ENCODE measurements at places on chromosomes 7 and 10.

DNA sequence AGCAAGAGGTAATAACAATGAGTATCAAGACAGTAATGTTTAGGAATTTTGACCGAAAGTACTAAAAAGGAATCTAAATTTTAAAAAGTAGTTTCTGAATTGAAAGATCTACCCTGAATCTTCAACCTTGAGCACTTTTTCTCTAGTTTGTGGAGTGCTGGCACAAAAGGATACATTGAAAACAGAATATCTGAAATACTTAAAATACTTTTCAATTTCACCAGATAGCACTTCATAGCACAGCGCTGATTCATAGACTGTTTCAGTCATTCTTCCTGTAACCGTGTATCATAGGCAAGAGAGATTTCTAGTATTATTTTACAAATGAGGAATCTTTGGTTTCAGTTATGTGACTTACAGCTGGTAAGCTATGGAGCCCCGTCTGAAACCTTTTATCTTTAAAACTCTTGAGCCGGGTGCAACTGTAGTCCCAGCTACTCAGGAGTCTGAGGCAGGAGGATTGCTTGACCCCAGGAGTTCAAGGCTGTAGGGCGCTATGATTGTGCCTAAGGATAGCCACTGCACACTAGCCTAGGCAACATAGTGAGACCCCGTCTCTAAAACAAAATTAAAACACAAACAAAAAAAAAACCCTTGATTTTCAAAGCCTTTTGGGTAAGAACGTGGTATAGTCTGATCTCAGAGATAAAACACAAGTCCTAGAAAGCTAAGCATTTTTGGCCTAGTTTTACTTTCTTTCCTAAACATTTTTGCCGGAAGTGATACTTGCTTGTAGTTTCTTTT, 35.1 kb downstream of the FHIP2A start:
- DNase-seq, result no peak

DNA sequence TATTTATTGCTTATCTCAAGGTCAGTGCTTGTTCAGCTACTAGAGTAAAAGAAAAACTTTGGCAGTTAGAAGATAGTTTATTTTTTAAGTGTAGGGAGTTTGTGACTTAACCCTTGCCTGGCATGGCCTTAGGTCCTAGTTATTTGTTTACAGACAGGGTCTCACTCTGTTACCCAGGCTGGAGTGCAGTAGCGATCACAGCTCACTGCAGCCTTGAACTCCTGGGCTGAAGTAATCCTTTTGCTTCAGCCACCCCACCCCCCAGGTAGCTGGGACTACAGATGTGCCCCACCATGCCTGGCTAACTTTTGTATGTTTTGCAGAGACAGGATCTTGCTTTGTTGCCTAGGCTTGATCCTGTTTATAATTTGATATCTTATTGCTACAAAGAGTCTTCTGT, 4.2 kb downstream of the ANLN start:
- no peak for DNase-seq

- DNase-seq, result no peak
These were observed 40.0 kb upstream of the ASAH2 start for GRCh38 chr10:50291261-50291850.

DNA sequence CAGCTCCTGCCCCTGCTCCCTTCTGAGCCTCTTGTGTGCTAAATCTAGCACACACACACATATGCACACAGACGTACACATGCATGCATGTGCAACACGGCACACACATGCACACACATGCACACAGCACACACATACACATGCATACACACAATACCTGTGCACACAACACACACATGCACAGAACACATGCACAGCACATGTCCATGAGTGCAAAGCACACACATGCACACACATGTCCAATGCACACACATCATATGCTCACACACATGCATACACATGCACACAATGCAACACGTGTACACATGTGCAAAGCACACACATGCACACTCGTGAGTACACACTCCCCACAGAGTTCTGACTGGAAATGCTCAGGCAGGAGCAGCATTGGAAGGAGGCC, 115.0 kb downstream of the WDR37 start:
- DNase-seq, result no peak

- no peak for DNase-seq
These were observed 33.4 kb downstream of the CDCA7L start for GRCh38 chr7:21912305-21912704.

GRCh38 chr7:70520611-70521010, 611.3 kb upstream of the GALNT17 start:
- no peak for DNase-seq

DNA sequence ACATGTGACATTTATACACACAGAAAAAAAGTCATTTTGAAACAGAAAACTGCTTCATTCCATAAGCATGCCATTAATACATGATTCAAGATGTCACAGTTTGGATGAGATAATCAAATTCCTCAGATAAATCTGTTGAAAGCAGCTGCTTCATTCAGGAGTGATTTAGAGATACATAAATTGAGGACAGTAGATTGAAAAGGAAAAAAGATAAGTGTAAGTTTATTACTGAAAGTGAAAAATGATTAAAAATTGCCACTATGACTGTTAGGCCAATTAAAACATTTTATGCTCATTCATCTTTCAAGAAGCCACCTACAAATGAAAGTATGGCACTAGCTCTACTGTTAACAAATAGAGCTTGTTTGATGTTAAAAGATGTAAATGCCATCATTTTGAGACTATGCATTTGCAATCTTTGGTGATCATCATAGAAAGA, 136.9 kb upstream of the CDK6 start:
- DNase-seq, result no peak

- DNase-seq, result no peak
These were observed 294.3 kb upstream of the KIAA1217 start for GRCh38 chr10:23914641-23915040.

DNA sequence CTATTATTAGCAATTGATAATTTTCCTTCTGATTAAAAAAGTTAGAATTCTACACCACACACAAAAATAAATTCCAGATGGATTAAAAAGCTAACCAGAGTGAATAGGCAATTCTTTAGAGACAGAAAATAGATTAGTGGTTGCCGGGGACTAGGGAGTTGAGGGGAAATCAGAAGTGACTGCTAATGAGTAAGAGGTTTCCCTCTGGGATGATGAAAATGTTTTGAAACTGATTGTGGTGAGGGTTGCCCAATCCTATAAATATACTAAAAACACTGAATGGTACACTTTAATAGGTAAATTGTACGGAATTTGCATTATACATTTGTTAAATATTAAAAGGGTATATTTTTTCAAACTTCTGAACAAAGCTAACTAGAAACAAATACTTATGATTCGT, 214.9 kb downstream of the GPAM start:
- no peak for DNase-seq

GRCh38 chr10:24168258-24169170, 40.4 kb upstream of the KIAA1217 start:
- DNase-seq, result no peak

- no peak for DNase-seq
These were observed 33.3 kb upstream of the KDM7A start for GRCh38 chr7:140209866-140210609.
